Stimulated activated CD4-positive, alpha-beta T cell treated with anti-CD3 and anti-CD28 coated beads, TNF-alpha, amount 100 ng/mL, for 4 hours (primary cell): ENCODE measurements at places on chromosomes 2 and 18.
A peak's percentile ranks its signal among the peaks of the same experiment; 100 is the strongest.

DNA sequence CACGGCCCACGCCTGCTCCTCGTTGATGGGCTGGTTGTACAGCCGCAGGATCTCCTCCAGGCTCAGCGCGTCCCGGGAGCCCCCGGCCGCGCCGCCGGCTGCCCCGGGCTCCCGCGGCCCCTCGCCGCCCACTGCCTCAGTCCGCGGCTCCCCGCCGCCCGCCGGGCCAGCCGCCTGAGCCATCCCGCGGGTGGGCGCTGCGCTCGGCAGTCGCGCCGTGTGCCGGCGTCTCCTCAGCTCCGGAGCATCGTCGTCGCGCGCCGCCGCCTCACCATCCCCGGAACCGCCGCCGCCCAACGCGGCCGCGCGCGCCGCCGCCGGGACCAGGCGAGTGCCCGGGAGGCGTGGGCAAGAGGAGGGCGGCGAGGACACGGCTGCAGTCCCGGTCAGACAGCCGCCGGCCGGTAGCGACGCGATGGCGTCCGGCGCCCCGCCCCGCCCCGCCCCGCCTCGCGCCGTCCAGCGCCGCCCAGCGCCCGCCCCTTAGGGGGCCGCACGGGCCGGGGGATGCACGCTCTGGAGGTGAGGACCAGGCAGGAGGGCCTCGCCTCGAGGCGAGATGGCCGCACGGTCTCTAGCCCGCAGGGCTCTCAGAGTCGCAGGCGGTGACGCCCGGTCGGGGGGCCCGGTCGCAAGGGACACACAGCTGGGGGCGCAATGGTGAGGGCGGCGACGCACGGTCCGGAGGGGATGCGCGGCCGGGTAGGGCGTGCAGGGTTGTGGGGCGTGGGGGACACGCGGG is at the start of gene SPIRE1:
Gene SPIRE1, minus strand, starts transcription at position 424 of the 742 bp plus-strand sequence. Its CDS starts 241 bp downstream, at position 183.
- DNase-seq, result peak; percentile 8

DNA sequence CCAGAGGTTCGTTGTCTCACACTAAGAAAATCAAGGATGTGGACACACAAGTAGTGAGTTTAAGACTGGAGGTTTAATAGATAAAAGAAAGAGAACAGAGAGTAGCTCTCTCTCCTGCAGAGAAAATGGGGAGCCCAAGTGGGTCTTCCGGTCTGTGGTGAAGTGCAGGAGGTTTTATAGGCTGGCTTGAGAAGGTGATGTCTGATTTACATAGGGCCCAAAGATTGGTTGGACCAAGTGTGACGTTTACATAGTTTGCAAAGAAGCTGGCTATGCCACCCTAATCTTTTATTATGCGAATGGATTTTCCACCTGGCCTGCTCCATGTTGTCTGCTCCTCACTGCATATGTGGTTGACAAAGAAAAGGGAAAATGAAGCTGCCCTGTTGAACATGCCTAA is 430.4 kb upstream of the TRIB2 start:
- no peak for DNase-seq

GRCh38 chr2:17166506-17166905 is 351.7 kb downstream of the RAD51AP2 start:
- DNase-seq, result no peak

GRCh38 chr2:120320318-120320851 is 25.6 kb upstream of the INHBB start:
- no peak for DNase-seq

DNA sequence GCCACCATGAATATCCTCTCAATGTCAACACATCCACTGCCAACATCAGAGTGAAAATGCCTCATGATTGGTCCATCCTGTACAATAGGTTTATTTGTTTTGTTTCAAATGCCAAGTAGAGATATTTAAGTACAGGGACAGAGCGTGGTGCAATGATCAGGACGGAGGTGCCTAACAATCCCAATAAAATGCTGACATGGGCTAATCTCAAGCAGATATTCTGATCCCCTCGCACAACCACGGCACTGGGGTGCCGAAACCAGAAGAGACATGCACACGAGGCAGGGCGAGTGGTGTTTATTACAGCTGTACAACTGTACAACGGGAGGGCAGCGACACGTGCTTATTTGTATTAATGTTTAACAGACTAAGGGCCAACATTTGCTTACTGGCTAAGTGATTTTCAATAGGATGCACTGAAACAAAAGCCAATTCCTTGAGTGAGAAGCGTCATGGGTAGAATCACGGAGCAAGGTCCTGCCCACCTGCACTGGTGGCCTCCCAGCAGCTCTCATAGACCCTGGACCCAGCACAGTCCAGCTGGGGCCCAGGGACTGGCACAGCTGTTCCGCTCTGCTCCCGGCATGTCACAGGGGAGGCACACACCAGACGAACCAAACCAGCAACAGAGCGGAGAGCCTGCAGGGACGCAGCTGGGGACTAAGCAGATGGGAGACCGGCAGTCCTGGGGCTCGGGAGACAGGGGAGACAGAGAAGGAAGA is 101.4 kb downstream of the HDAC4 start:
- no peak for DNase-seq

DNA sequence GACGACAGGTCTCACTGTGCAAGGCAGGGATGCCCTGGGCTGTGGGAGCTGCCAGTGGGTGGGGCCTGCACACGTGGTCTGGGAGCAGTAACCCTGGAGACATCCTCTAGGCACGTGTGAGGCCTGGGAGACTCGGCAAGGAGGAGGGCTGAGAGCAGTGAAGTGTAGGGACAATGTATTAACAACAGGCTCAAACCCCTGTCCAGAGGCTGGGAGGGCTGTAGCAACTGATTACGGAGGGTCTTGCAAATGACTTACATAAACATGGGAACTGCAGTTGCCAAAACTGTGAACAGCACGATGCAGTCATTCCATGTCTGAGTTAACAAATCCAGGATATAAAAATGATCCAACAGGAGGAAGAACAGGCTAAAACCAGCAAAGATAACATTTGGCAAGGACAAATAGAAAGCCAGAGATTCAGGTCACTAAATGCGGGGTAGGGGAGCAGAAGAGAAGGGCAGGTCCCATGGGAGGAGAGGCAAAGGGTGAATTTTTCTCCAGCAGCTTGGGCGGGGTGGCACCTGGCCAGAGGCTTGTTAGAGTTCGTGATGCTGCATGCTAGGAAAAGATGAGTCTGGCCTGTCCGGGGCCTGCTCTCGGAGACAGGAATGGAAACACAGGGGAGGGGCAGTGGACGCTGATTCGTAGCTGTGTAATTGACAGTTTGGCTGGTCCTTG is 44.9 kb downstream of the CYP27C1 start:
- no peak for DNase-seq
